Activated gamma-delta T cell (primary cell): ENCODE measurements at places on chromosomes 16 and 17.

DNA sequence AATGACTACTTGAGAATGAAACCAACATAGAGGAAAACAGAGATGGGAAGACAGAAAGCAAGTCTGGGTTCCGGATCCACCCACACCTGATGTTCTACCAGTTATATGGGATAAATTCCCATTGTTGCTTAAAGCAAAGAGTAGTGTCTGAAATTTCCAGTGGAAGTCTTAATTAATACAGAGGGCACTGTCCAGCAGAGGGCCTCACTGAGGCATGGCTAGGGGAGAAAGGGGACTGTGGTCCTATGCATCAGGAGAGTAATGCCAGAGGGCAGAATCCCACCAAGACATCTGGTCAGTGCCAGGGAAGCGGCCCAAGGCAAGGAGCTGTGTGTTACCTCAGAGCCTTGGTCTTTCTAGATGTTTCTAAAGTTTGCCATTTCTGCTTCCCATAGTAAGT lies 7.5 kb upstream of the UMOD start:
- no peak for DNase-seq

DNA sequence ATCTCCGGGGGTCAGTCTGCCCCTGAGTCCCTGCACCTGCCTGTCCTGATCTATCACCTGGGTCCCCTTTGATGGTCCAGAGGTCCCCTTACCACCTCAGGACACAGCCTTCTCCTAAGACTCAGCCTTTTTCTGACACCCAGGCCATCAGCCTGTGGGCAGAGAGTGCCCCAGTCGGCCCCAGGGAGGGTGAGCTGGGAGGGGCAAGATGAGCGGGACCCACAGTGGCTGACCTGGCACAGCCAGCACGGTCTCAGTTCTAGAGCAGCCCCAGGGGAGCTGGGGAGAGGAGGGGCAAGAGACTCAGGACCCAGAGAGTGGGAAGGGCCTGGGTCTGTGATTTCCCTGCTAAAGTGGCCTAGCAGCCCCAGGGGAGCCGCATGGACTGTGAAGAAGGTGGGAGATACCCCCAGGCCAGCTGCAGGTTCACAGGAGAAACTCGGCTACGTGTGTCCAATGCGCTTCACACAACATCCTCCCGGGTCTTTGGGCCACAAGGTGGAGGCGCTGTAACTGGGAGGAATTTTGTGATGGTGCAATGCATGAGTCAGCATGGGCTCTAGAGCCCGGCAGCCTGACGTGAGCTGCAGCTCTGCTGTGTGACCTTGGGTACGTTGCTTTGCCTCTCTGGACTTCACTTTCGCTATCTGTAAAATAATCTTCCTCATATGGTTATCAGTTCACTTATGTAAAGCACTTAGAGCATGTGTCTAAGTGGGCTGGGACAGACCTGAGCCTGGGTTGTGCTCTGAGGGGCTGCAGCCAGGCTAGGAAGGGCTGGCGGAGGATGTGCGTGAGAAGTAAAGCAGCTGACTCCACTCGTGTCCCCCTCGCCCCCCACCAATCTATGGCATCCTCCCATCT lies 67.2 kb upstream of the LHX1 start:
- no peak for DNase-seq

DNA sequence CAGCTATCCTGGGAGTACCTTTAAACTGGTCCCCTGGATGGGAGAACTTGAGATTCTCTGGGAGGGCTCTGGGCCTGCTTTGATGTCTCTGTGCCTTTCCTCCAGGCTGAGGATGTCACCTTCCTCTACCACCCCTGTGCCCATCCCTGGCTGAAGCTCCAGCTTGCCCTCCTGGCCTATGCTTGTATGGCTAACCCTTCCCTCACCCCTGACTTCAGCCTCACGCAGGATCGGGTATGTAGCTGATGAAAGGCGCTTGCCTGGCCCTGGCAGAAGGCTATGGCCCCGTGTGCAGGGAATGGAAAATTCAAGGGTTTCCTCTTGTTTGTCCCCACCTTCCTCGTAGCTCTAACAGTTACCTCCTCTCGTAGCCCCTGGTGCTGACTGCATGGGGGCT lies 3.0 kb downstream of the TP53I13 start:
- DNase-seq, result no peak

DNA sequence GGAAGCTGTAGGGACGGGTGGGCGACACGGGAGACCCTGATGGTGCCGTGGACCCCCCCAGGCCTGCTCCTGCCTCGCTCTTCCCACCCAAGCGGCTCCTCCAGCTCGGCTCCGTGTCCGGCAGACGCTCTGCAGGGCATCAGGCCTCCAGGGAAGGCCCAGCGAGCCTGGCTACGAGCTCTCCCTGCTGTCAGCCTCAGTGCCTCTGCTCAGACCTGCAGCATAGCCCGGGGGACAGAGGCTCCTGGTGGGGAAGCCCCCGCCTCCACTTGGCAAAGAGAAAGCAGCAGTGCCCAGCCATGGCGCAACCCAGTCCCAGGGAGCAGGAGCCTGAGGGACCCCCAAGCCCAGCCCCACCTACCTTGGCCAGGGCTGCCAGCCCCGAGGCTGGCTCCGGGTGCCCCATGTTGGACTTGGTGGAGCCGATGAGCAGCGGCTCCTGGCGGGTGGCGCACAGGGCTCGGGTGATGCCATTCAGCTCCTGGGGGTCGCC lies 5.9 kb downstream of the FASN start:
- DNase-seq, result no peak

GRCh38 chr17:56148333-56148732 lies 4.9 kb upstream of the ANKFN1 start:
- no peak for DNase-seq

- no peak for DNase-seq
Observed at GRCh38 chr16:27611340-27611739, 61.4 kb downstream of the KATNIP start.

DNA sequence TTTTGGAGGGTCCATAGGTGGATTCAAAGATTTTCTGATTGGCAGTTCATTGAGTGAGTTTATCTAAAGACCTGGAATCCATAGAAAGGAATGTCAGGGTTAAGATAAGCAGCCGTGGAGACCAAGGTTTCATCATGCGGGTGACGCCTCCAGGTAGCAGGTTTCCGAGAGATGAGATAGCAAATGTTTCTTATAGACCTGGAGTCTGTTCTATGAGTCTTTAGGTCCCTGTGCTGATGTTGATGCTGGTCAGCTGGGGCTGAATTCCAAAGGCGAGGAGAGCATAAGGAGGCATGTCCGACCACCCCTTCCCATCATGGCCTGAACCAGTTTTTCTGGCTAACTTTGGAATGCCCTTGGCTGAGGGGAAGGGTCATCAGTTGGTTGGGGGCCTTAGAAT lies 80.2 kb downstream of the RAP1GAP2 start:
- no peak for DNase-seq
